ENCODE measurements at places on chromosomes 5 and 9.

DNA sequence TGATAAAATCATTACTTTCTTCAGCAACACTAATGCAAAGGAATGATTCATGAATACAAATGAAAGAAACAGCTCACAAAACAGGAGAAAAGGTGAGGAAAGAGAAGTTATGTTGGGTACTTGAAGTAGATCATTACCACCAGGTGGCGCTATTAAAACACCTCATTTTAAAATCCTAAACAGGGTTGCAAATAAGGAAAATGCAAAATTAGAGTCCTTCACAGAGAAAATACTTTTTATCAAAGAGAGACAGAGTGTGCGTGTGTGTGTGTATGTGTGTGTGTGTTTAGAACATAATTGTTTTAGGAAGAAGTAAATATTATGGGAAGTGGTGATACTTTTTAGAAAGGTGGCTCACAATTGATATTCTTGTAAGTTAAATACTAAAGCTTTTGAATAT, 49.5 kb upstream of the CD180 start:
- no peak for DNase-seq

GRCh38 chr5:150064681-150065220, 21.6 kb downstream of the CSF1R start:
- no peak for DNase-seq

- no peak for DNase-seq
Measured at GRCh38 chr9:37905131-37905505, 1.2 kb upstream of the SLC25A51 start.

DNA sequence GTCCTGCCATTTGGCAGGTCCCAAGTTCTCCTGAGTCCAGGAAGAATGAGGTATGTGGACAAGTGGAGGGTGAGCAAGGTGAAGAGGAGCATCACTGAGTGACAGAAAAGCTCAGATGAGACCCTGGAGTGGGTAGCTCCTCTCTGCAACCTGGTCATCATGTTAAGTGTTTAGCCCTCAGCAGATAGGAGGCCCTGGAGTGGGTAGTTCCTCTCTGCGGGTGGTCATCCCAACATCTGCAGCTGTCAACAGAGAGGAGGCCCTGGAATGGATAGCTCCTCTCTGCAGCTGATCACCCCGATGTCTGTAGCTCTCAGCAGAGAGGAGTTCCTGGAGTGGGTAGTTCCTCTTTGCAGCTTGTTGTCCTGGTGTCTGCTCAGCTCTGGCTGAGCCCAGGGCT, 48.4 kb downstream of the NDUFAF2 start:
- no peak for DNase-seq

GRCh38 chr5:143557061-143557818, 153.8 kb upstream of the NR3C1 start:
- no peak for DNase-seq

GRCh38 chr9:129718647-129719046, 34.2 kb downstream of the PTGES start:
- no peak for DNase-seq

DNA sequence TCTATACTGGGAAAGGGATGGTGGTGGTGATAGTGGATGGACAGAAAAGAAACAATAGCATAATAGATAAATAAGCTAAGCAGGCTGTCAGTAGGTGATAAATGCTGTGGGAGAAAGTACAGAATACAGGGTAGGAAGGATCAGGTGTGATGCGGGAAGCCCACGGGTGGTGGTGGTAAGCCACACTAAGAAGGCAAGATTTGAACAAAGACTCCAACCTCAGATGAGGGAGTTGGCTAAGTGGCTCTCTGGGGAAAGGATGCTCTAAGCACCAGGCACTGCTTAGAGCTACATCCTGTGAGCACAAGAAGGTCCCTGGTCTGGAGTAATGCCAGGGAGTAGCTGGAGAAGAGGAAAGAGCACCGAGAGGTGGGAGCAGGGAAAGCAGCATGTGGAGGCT, 151.6 kb upstream of the KLF9 start:
- DNase-seq = no peak

- no peak for DNase-seq
Measured at GRCh38 chr9:86246752-86247161, 12.7 kb downstream of the C9orf153 start.

DNA sequence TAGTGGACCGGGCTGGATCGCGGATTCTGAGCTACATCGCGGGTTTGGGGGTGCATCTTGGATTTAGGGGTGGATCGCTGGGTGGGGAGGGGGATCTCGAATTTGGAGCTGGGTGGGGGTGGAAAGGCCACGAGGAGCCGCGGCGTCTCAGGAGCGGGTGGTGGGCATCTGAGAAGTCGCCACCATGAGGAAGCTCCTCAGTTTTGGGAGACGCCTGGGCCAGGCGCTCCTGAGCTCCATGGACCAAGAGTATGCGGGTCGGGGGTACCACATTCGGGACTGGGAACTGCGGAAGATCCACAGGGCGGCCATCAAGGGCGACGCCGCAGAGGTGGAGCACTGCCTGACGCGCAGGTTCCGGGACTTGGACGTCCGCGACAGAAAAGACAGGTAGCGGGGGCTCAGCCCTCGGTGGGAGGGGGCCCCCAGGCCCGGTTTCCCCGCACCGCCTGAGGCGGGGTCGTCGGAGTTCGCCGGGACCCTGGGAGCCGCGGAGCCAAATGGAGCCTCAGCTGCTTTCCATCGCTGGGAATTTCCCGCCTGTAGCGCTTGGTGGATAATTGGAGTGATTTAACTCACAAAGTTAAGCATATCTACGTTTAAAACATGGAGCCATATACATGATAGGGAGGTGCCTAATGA, 376 bp downstream of the ANKRD18B start:
- DNase-seq = no peak

DNA sequence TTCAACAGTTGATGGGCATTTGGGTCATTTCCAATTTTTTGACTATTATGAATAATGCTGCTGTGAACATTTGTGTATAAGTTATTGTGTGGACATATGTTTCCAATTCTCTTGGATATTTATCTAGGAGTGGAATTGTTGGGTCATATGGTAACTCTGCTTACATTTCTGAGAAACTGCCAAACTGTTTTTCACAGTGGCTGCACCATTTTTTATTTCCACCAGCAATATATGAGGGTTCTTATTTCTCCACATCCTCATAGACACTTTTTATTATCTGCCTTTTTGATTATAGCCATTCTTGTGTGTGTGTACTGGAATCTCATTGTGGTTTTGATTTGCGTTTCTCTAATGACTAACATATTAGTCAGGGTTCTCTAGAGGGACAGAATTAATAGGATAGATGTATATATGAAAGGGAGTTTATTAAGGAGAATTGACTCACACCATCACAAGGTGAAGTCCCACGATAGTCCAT, 14.7 kb upstream of the MED27 start:
- DNase-seq = no peak

DNA sequence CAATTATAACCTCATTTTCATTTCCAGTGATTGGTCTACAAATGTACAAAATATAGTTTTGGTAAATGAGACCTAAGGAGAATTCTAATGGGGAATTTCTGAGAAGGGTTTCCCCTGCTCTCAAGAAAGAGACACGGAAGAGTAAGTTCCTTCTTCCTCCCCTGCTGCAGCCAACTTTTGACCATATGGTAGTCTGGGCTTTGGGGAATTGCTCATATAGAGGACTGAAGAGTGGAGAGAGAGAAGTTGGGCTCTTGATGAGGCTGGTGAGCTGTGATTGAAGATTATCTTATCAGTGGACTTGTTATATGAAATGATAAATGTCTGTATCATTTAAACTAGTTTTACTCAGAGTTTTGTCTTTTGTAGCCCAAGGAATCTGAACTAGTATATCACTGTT, 4.3 kb upstream of the LNPEP start:
- DNase-seq = no peak

- DNase-seq = no peak
Measured at GRCh38 chr9:114621975-114622609, 11.0 kb downstream of the TMEM268 start.

- DNase-seq = no peak
Measured at GRCh38 chr9:105679257-105680022, 14.9 kb upstream of the TMEM38B start.

- no peak for DNase-seq
Measured at GRCh38 chr5:169280286-169280685, 20.7 kb downstream of the SLIT3 start.

GRCh38 chr5:132774406-132774805, 2.6 kb downstream of the SEPTIN8 start:
- DNase-seq = no peak

DNA sequence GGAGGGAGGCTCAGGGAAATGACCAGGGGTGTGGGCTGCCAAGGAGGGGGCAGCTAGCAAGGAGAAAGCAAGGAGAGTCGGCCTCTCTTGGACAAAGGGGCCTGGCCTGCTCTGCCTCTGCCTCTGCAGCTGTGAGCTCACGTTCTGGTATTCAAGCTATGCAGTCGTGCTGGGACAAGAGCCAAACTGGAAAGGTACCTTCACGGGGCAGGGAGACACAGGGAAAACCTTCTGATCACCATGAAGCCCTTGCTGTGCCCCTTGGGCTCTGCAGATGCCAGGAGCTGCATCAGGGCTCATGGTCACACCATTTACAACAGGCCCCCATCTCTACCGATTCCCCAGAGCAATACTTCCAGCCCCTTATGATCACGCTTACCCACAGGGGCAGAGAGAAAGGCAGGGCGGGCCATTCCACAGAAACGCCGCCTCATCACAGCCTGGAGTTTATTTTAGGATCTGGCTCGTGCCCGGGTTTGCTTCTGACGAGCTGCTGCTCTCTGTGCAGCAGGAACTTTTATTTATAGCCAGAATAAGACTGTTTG, 63.2 kb downstream of the PRRT1B start:
- DNase-seq = no peak

GRCh38 chr5:88761939-88762338, 121.0 kb downstream of the MEF2C start:
- no peak for DNase-seq

GRCh38 chr5:115087951-115088350, 81.8 kb downstream of the TRIM36 start:
- no peak for DNase-seq

DNA sequence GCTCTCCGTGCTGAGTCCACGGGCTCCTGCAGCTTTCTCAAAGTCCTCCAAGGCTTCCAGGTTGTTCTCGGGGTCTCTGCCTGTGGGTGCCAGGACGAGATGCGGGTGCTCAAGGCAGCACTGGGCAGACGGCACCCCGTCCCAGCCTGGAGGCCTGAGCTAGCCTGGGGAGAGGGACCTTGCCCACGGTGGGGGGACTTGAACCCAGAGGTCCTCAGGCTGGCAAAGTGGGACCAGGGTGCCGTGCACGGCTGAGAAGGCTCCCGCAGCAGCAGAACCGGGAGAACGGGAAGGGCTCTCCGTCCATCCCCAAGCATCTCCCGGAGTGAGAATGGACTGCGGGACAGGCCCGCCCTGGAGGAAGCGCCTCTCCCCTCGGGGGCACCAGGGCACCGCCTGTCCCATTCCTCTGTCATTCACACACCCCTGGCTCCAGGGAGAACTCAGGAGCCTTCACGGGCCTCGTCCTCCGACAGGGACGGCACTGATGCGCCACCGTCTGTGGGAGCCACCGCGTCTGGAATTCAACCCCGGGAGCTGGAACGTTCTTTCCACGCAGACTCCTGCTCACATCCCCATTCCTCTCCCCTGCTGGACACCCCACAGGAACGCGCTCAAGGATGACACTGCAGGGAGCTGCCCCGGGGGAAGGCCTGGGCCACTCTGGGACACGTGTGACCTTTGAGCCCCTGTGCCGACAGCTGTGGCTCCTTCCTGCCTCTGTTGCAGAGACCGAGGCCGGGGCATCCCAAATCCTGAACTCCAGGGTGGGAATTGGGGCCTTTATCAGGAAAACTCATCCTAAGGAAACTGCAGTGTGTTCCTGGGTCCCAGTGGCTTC, 16.3 kb upstream of the OBP2B start:
- DNase-seq = no peak

DNA sequence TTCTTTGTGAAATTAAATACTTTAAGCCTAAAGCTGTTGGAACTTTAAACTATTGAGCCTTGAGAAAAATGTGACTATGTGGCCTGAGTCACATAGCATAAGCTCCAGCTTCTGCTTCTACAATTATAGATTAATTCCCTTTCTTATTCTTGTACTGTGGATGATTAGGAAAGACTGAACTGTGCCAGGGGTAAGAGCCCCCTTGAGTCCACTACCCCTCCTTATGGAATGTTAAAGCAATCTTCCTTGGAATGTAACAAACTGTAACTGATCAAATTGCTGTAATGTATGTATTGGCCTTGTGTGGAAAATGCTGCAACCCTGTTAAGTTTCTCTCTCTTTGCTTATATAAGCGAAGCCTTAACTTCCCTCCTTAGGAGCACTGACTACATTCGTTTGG, 273.2 kb downstream of the FAM170A start:
- DNase-seq = no peak

DNA sequence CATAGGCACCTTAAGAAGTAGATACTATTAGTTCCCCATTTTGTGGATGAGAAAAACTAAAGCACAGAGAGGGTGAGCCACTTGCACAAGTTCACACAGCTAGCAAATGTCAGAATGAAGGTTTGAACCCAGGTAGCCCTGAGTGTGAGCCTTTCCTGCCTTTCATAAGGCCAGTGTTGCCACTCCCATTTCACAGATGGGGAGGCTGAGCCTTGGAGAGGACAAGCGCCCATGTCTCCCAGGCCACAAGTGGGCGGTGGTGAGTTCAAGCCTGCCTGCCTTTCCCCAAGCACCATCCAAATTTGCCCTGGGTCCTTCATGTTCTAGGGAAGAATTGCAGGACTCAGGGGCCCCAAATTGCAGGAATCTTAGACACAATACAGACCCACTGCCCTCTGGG, 50.6 kb downstream of the LHX2 start:
- no peak for DNase-seq

DNA sequence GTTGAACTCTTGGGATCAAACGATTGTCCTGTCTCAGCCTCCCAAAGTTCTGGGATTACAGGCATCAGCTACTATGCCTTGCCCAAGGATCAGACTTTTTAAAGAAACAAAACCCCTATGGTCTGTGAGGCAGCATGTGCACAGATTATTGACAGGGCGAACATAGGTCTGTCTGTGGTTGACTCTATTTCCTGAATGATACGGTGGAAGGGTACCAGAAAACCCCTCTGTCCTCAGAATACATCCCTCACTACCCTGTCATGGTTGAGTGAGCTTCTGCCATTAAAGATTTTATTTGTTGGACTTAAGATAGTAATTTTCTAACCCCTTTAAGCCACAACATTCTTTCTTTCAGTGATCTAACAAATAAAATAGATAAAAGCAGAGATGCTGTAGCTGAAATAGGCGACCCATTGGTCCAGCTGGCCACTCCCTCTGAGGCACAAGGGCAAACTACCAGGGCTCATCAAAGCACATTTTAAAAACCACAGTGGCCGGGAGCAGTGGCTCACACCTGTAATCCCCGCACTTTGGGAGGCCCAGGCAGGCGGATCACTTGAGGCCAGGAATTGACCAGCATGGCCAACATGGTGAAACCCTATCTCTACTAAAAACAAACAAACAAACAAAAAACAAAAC, 84.9 kb upstream of the ANKRD55 start:
- DNase-seq = no peak

DNA sequence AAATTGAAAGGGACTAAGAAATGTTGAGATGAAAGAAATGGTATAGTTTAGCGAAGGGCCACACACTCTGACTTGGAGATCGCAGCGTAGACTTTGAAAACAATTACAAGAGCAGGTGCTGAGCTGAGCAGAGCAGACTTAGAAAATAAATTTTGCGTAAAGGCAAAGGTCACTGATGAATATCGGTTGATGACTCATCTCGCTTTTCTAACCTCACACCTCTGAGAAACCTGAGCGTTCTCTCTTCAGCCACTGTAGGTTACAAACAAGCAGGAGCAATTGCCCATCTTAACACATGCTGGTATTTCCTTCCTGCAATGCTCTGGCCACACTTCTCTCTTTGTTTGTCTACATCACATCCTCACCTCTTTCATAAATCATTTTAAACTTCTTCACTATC, 190.6 kb upstream of the C9orf72 start:
- no peak for DNase-seq

GRCh38 chr5:178478370-178478769, 111.8 kb downstream of the COL23A1 start:
- DNase-seq = no peak

All from stimulated activated CD8-positive, alpha-beta memory T cell treated with anti-CD3 and anti-CD28 coated beads, Interleukin-2, amount 100 ng/mL, for 1 hour (primary cell).